ENCODE measurements at places on chromosomes 1 and 21.

GRCh38 chr1:101235696-101236515, 913 bp upstream of the S1PR1 start:
- DNase-seq: no peak

DNA sequence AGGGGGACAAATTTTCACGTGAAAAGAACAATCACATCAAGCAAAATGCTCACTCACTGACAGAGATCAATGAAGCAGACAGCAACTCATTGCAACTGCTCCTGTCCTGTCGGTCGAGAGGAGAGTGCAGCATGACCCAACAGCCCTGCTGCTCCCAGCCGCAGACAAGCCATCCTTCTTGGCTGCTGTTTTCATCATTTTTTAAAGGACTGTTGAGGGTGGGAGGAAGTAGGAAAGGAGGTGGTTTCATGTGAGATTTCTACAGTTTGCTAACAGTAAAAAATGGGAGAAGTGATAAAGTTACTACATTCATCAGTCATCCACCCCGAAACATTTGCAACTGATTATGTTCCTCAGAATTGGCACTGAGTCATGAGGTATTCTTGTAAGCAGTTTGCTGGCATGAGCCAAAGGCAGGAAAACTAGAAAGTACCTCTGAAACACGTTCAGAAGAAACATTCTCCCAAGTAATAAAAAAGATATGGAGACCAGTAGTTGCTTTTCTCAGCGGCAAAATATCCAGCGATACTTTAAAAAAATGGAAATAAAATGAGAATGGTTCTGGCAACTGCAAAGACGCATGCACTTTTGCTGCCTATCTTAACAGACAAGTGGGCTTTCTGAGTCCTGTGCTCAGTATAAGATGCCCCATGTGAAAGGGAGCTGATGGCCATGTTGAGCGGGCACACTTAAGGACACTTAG, 72.0 kb upstream of the CLDN14 start:
- no peak for DNase-seq

DNA sequence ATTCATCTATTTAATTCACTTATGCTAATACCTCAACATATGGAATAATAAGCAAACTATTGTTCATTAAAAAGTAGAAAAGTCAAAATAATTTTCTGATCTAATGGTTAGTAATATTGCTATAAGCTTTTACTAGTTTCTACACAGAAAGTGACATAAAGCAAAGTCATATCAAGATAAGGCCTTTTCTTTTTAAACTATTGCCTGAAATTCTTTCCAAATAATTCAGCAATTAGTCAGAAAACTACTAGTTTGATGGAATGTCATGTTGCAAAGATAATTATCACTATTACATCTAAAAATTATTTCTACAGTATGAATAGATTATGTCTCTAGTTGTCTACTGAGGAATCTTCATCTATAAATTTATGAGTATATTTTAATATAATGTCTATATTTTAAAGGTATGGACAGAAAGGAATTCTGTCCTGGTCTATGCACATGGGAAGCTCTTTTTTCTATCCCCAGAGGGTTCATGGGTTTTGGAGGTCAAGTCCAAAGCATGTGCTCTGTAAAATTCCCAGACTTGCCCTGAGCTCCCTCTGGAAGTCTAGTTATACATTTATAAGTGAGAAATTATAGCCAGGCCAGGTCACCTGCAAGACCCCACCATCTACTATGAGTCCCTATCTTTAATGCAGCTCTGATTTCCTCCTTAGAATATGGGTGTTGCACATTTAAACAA, 84.6 kb upstream of the DPYD start:
- DNase-seq: no peak

DNA sequence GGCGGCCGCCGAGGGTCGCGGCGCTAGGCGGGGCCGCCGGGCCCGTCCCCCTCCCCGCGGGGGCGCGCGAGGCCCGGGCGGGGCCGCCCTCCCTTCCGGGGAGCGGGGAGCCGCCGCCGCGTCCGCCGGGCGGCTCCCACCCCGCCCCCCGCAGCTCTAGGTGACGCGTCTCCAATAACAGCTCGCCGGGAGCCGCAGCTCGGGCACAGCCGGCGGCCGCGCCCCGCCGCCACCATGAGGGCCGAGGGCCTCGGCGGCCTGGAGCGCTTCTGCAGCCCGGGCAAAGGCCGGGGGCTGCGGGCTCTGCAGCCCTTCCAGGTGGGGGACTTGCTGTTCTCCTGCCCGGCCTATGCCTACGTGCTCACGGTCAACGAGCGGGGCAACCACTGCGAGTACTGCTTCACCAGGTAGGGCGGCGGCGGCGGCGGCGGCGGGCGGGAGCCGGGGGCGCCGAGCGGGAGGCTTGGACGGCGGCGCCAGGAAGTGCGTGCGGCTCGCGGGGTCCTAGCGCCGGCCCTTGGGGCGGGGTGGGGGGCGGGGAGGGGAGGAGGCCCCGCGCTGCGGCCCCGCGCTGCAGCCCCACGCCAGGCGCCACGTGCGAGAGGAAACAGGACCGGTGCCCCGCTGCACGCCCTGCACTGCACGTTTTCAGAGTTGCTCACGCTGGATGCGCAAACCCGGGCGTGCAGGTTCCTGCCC, at the start of gene SMYD2:
TSS of gene SMYD2 (plus strand) at position 139 of the 699 bp plus-strand sequence. CDS start at position 235, 96 bp downstream.
- DNase-seq: peak; percentile 80

GRCh38 chr1:87215592-87215991, 113.1 kb upstream of the LMO4 start:
- no peak for DNase-seq

All from GM19239 (cell line).